ENCODE measurements at places on chromosomes 16 and 17.

- DNase-seq: no peak
Observed at GRCh38 chr17:30212750-30213149, 22.7 kb downstream of the SLC6A4 start.

DNA sequence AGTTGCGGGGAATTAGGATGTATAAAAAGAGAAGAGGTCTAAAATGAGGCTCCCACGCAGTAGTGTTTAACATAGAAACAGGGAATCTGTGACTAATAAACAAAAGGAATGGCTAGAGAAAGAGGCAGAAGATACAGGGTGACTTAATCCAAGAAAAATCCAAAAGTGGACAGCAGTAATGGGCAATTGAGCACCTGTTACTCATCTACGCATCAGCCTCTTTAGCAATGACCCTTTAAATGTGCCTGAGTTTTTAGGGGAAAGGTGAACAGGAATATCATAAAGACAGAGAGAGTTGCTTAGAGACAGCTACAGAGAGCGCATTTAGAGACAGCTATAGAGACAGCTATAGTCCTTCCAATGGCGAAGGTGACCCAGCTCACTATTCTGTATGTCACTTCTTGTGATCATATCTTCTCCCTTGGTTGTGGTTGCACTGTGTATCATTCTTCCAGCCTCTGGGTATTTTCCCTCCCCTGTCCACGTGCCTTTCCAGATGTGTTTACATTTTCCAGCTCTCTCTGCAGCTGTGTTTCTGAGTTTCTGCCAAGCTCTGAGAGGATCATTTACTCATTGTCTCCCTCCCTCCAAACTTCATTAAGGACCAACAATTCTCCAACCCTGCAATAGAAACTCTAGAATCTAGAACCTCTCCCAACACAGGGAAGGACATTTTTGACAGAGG is 61.5 kb downstream of the MYOCD start:
- no peak for DNase-seq

GRCh38 chr17:74361230-74362068 is at the start of gene BTBD17:
Gene BTBD17 (minus strand): TSS chr17:74361868. CDS start chr17:74361819, 49 bp downstream.
- DNase-seq: no peak

GRCh38 chr17:75755205-75755901 is 9.6 kb downstream of the GALK1 start:
- DNase-seq: no peak

GRCh38 chr16:26768385-26769010 is 298.2 kb upstream of the C16orf82 start:
- DNase-seq: no peak

All from thoracic aorta (tissue), 2 donors.